ENCODE measurements at places on chromosomes 16 and 17. TPM values are rescaled to one million over a fixed set of nuclear protein-coding genes. Genes with fewer than 3 reads are reported as not detected.
A peak's percentile ranks its signal among the peaks of the same experiment; 100 is the strongest.

Gene SLC6A2
- not detected for total RNA-seq

Gene AXIN2
- total RNA-seq: 66.5 TPM

Gene CCL8
- not detected for total RNA-seq

Gene SCPEP1
- 24.6 TPM for total RNA-seq

Gene KCNJ18
- not detected for total RNA-seq

Gene ABCC6
- 0.77 TPM for total RNA-seq

Gene C16orf92
- not detected for total RNA-seq

Gene GRB7
- not detected for total RNA-seq

Gene SPNS2
- total RNA-seq: 3.8 TPM

Gene DPEP3
- not detected for total RNA-seq

Gene MMP2
- total RNA-seq: 153 TPM

Gene PRDM7
- not detected for total RNA-seq

- no peak overlapping the region for H3K27ac ChIP-seq
- DNase-seq: no peak
- H3K4me1 ChIP-seq: peaks cover 4% of the 10 kb centered on the region
- no peaks in the 10 kb centered on the region for H3K27me3 ChIP-seq
- H3K4me3 ChIP-seq: no peak overlapping the region
- H3K36me3 ChIP-seq: peaks cover 21% of the 10 kb centered on the region
These were observed 21.1 kb downstream of the KNOP1 start for GRCh38 chr16:19696961-19697360.

DNA sequence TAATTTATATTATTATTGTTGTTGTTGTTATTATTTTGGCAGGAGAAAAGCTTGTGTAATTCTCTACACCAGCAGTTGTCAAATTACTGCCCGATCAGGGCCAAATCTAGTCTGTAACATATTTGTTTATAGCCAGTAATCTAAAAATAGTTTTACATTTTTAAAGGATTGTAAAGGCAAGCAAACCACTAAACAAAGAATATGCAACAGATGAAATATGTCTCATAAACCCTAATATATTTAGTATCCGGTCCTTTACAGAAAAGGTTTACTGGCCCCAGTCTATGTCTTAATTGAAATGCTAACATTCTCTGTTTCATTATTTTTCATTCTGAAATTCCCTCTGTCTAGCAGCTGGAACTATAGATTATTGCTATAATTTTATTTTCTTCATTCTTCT is 709.5 kb downstream of the KCNJ2 start:
- H3K27me3 ChIP-seq: no peaks in the 10 kb centered on the region
- no peak for DNase-seq
- no peak overlapping the region for H3K4me3 ChIP-seq
- H3K27ac ChIP-seq: no peak overlapping the region
- peaks cover 37% of the 10 kb centered on the region for H3K4me1 ChIP-seq

DNA sequence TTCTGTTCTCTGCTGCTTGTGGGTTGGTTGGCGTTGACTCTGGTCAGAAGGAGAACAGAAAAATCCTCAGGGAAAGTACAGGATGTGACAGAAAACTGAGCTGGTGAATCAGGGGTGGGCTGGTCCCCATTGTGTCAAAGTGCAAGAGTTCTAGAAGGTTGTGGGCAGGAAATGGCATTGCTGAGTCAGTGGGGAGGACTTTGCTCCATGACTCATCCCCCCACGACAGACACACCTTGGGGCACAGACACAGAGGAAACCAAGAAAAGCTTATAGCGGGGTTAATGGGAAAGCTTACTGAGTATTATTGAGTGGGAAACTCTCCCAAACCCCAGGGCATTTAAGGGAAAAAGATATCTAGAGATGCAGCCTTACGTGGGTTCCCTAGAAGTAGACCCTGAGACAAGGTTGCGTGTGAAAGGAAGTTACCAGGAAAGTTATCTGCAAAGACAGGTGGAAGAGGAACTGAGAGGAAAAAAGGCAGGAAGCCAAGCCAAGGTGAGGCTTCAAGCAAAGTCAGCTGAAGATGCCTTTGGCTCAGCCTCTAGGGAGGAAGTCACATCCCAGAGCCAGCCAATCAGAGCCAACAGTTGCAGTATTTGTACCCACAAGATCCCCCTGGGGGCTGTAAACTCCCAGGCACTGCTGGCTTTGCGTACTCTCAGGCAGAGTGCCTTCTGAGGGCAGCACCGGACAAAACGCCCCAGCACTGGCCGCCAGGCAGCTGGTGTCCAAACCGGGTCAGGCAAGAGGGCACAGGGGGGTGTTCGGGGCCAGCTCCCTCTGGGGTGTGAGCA is 86.4 kb downstream of the FOXL1 start:
- H3K4me1 ChIP-seq: peaks cover 37% of the 10 kb centered on the region
- H3K27ac ChIP-seq: no peak overlapping the region
- no peak for DNase-seq
- no peaks in the 10 kb centered on the region for H3K36me3 ChIP-seq
- H3K4me3 ChIP-seq: no peak overlapping the region

GRCh38 chr16:6698548-6698947 is 634.1 kb upstream of the RBFOX1 start:
- H3K4me1 ChIP-seq: no peaks in the 10 kb centered on the region
- no peak overlapping the region for H3K4me3 ChIP-seq
- peaks cover 8% of the 10 kb centered on the region for H3K27me3 ChIP-seq

- peaks cover 57% of the 10 kb centered on the region for H3K4me1 ChIP-seq
- peaks cover 3% of the 10 kb centered on the region for H3K27me3 ChIP-seq
- H3K4me3 ChIP-seq: no peak overlapping the region
- no peak for DNase-seq
- H3K27ac ChIP-seq: no peak overlapping the region
These were observed 265.1 kb upstream of the PSMD7 start for GRCh38 chr16:74031551-74031950.

DNA sequence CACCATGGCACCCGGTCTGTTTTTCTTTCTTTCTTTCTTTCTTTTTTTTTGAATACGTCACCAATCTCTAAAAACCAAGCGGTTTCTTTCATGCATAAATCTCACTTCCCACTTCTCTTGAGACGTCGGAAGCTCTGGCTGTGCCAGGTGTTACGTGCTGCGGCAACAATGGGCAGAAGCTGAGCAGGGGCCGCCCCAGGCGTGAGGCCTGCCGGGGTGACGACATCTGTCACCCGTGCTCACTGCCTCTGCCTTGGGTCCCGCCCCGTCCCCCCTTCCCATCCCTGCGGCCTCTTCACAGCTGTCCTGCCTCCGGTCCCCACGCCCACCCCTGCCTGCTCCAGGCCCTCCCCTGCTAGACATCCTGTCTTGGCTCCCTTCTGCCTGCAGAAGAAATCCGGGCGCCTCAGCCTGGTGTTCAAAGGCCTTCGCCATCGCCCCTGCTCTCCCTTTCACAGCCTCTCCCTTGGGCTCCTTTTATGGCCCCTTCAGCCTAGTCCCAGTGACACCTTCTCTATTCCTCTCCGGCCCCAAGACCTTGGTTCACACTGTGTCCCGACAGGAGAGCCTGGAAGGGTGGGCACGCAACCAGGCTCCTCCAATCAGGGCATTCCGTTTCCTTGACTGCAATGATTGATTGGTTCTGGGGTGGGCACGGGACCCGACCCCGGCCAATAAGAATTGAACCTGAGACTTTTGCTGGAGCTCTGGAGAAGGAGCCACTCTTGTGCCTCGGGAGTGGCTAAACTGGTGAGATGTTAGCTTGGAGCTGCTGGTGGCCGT is 4.8 kb downstream of the P2RX1 start:
- H3K4me1 ChIP-seq: peaks cover 8% of the 10 kb centered on the region
- peak overlapping the region; percentile 97 for H3K27ac ChIP-seq
- no peak for DNase-seq
- no peaks in the 10 kb centered on the region for H3K27me3 ChIP-seq
- no peaks in the 10 kb centered on the region for H3K36me3 ChIP-seq

GRCh38 chr16:30142672-30143346 is 19.8 kb upstream of the MAPK3 start:
- H3K36me3 ChIP-seq: no peaks in the 10 kb centered on the region
- H3K4me3 ChIP-seq: no peak overlapping the region
- no peak for DNase-seq
- no peaks in the 10 kb centered on the region for H3K27me3 ChIP-seq
- no peak overlapping the region for H3K27ac ChIP-seq
- peaks cover under 1% of the 10 kb centered on the region for H3K4me1 ChIP-seq

DNA sequence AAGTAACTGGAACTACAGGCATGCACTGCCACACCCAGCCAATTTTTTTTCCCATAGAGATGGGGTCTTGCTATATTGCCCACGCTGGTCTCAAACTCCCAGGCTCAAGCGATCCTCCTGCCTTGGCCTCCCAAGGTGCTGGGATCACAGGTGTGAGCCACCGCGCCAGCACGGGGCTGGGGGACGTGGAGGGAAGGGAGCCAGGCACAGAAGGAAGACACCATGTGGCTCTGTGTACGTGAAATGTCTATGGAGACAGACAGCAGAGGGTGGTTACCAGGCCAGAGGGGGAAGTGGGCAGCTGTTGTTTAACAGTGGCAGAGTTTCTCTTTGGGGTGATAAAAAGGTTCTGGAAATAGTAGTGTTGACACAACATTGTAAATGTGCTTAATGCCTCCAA is 4.6 kb upstream of the PIEZO1 start:
- no peak for DNase-seq
- no peaks in the 10 kb centered on the region for H3K36me3 ChIP-seq
- peaks cover 21% of the 10 kb centered on the region for H3K27me3 ChIP-seq
- no peak overlapping the region for H3K27ac ChIP-seq
- peaks cover 9% of the 10 kb centered on the region for H3K4me1 ChIP-seq

DNA sequence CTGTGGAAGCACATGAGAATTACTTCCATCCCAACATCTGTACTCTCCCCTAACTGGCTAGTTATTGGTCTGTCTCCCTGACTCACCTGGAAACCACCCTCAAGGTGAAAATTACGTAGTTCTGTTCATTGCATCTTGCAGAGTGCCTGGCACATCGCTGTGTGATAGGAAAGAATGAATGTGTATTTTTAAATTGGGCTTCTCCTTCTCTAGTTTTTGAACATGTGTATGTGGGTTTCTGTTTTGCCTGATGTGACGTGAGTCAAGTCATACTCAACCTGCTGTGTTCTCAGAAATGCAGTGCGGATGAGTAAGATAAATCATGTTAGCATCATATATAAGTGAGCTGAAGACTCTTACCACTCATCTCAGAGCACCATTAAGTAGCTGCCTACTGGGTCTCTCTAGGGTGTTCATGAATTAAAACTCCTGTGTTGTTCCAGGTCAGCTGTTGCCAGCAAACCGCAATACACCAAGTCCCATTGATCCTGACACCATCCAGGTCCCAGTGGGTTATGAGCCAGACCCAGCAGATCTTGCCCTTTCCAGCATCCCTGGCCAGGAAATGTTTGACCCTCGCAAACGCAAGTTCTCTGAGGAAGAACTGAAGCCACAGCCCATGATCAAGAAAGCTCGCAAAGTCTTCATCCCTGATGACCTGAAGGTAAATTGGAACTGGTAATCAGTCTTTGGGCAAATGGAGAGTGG is 50.2 kb downstream of the HLF start:
- no peak overlapping the region for H3K4me3 ChIP-seq
- no peak for DNase-seq
- H3K27ac ChIP-seq: no peak overlapping the region

GRCh38 chr17:76089680-76090516 is 10.9 kb downstream of the ZACN start:
- DNase-seq: no peak
- no peaks in the 10 kb centered on the region for H3K4me1 ChIP-seq
- no peak overlapping the region for H3K4me3 ChIP-seq
- no peak overlapping the region for H3K27ac ChIP-seq
- H3K36me3 ChIP-seq: peaks cover 2% of the 10 kb centered on the region
- no peaks in the 10 kb centered on the region for H3K27me3 ChIP-seq

- no peaks in the 10 kb centered on the region for H3K27me3 ChIP-seq
- no peak for DNase-seq
- H3K36me3 ChIP-seq: no peaks in the 10 kb centered on the region
- no peaks in the 10 kb centered on the region for H3K4me1 ChIP-seq
- no peak overlapping the region for H3K4me3 ChIP-seq
These were observed 22.7 kb downstream of the WNT9B start for GRCh38 chr17:46873941-46874645.

- H3K27me3 ChIP-seq: peaks cover 97% of the 10 kb centered on the region
- H3K4me3 ChIP-seq: peak overlapping the region; percentile 88
- H3K36me3 ChIP-seq: peaks cover 30% of the 10 kb centered on the region
- peaks cover 64% of the 10 kb centered on the region for H3K4me1 ChIP-seq
These were observed 6.5 kb downstream of the IRX5 start for GRCh38 chr16:54936979-54937670.

DNA sequence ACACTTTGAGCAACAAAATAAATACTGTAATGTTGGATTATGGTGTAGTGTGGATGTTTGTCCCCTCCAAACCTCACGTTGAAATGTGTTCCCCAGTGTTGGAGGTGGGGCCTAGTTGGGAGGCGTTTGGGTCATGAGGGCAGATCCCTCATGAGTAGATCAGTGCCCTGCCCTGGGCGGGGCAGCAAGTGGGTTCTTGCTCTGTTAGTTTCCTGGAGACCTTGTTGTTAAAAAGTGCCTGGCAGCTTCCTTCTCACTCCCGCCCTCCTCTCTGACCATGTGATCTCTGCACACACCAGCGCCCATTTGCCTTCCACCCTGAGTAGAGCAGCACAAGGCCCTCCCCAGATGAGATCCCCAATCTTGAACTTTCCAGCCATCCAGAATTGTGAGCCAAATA is 67.7 kb downstream of the MPRIP start:
- H3K27ac ChIP-seq: no peak overlapping the region
- H3K27me3 ChIP-seq: no peaks in the 10 kb centered on the region
- H3K4me3 ChIP-seq: no peak overlapping the region
- no peak for DNase-seq
- peaks cover 29% of the 10 kb centered on the region for H3K4me1 ChIP-seq

GRCh38 chr17:27649929-27650328 is 18.9 kb downstream of the LGALS9 start:
- H3K4me3 ChIP-seq: no peak overlapping the region
- no peak for DNase-seq
- H3K4me1 ChIP-seq: no peaks in the 10 kb centered on the region

DNA sequence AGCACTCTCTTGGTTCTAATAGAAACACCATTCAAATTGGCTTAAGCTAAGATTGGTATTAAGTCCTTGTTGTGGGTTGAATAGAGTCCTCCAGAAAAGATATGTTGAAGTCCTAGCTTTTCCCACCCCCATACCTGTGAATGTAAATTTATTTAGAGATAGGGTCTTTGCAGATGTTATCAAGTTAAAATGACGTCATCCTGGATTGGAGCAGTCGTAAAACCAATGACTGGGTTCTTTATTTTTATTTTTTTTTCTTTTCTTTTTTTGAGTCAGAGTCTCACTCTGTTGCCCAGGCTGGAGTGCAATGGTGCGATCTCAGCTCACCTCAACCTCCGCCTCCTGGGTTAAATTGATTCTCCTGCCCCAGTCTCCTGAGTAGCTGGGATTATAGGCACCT is 658.6 kb upstream of the RBFOX1 start:
- H3K27me3 ChIP-seq: peaks cover 20% of the 10 kb centered on the region
- H3K27ac ChIP-seq: no peak overlapping the region
- no peak overlapping the region for H3K4me3 ChIP-seq
- no peaks in the 10 kb centered on the region for H3K4me1 ChIP-seq
